Thymus (tissue), 14 donors: ENCODE measurements at places on chromosomes 4 and X.

DNA sequence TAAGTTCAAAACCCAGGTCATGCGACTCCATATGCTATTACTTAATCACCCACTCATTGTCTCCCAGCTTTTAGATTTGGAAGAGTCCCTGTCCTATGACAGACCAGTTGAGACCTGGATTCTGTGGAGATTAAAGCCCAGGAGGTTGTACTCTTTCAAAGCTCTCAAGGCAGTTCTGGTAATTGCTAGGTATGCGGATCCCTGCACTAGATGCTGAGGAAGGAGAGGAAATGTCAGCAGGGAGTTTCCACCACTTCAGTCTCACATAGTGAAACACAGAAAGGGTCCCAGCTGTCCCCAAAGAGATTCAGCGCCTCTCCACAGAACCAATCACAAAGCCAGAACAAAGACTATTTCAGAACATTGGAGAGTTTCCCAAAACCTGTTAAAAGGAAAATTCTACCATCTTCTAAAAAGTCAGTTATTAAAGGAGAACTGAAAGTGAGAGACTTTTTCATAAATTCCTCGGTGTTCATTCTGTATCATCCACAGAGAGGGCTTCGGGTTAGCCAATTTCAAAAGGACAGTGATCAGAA, 53.4 kb downstream of the IRF2 start:
- no peak for DNase-seq
- H3K36me3 ChIP-seq: peaks cover 30% of the 10 kb centered on the region
- peaks cover 20% of the 10 kb centered on the region for H3K4me1 ChIP-seq
- peak overlapping the region; percentile 53 for H3K27ac ChIP-seq

DNA sequence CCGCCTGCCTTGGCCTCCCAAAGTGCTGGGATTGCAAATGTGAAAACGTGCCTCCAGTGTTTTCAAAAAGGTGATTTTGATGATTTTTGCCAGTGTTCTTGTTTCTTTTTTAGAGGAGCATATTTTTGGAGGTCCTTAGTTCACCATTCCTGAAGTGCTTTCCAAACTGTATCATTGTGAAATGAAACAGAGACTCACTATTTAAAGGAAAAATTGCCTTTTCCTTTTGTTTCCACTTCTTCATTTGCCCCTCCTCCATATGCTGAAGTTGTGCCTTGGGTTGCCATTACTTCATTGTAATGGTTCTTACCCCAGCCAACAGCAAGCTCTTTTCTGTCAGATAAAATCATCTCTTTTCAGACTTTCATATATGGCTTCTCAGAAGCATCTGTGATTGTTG, 164.4 kb downstream of the FNIP2 start:
- no peaks in the 10 kb centered on the region for H3K4me1 ChIP-seq
- H3K4me3 ChIP-seq: no peak overlapping the region
- H3K27ac ChIP-seq: no peak overlapping the region
- H3K36me3 ChIP-seq: no peaks in the 10 kb centered on the region

GRCh38 chr4:165828928-165829327, 44.1 kb upstream of the TLL1 start:
- DNase-seq: no peak
- H3K27ac ChIP-seq: no peak overlapping the region
- no peaks in the 10 kb centered on the region for H3K27me3 ChIP-seq
- H3K4me3 ChIP-seq: no peak overlapping the region

- no peaks in the 10 kb centered on the region for H3K36me3 ChIP-seq
- H3K4me3 ChIP-seq: no peak overlapping the region
- H3K4me1 ChIP-seq: no peaks in the 10 kb centered on the region
- no peaks in the 10 kb centered on the region for H3K27me3 ChIP-seq
- no peak for DNase-seq
Measured at GRCh38 chrX:34632384-34632783, 24.7 kb downstream of the TMEM47 start.

DNA sequence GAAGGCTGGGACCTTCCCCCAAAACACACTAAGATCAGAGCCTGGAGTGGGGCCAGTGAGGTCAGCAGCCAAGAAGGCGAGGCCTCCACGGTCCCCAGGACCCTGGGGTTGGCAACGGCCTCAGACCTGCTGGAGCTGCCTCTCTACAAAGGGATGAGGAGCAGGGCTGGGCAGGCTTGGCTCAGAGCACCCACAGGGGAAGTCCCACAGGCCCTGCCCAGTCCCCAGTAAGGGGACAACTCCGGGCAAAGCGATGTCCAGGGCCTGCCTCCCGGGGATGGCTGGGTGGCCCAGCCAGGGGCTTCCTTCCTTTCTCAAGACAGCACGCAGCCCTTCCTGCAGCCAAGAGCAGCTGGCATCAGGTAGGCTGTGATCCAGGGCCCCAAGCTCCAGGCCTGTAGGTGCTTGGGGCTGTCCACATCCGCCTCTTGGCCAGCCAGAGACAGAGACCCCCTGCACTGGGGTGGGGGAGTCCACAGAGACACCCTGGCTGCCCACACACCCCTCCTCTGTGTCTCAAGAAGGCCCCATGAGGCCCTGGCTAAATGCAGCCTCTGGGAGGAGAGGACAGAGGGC, 5.7 kb downstream of the MXD4 start:
- H3K27ac ChIP-seq: no peak overlapping the region
- no peak overlapping the region for H3K4me3 ChIP-seq
- no peaks in the 10 kb centered on the region for H3K27me3 ChIP-seq
- peaks cover 24% of the 10 kb centered on the region for H3K4me1 ChIP-seq

- H3K36me3 ChIP-seq: no peaks in the 10 kb centered on the region
- no peaks in the 10 kb centered on the region for H3K27me3 ChIP-seq
- peak overlapping the region; percentile 100 for H3K27ac ChIP-seq
- H3K4me1 ChIP-seq: peaks cover 3% of the 10 kb centered on the region
Measured at GRCh38 chr4:113760094-113760794, 1.3 kb downstream of the CAMK2D start.

DNA sequence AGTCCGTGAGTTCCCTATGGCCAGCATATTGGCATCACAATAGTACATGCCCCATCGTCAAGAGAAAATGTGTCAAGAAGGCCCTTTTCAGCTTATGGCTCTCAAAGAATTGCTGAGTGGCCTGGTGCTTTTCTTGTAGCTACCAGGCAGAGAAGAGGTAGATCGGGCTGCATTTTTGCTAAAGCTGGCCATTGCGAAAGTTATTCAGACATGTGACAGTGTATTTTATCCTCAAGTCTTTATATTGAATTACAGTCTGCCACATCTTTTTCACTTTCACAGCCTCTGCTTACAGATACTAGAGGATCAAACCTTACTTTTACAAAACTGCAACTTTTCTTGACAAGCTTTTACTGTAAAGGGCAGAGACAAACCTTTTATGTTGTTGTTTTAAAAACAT, 261.5 kb upstream of the IGFBP7 start:
- H3K4me3 ChIP-seq: no peak overlapping the region
- H3K27me3 ChIP-seq: no peaks in the 10 kb centered on the region
- DNase-seq: no peak
- H3K4me1 ChIP-seq: no peaks in the 10 kb centered on the region
- H3K27ac ChIP-seq: no peak overlapping the region

DNA sequence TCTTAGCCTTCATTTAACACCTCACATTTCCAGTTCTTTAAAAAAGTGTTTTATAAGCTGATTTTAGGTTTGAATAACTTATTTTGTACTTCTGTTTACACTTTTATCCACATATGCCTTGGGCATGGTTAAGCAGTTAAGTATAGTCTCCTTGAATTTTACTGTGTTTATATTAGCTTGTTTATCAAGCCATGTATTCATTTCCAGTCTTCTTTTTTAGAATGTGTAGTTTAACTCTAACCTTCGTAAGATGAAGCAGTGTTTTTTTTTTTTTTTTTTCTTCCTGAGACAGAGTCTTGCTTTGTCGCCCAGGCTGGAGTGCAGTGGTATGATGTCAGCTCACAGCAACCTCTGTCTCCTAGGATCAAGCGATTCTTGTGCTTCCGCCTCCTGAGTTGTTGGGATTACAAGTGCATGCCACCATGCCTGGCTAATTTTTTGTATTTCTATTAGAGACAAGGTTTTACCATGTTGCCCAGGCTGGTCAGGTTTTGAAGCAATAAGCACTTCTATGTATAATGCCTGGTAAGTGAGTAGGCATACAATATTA, 42.5 kb downstream of the BMP2K start:
- no peak overlapping the region for H3K4me3 ChIP-seq
- H3K27me3 ChIP-seq: no peaks in the 10 kb centered on the region
- no peaks in the 10 kb centered on the region for H3K36me3 ChIP-seq
- no peak for DNase-seq
- peaks cover 5% of the 10 kb centered on the region for H3K4me1 ChIP-seq

GRCh38 chrX:17397074-17397473, 22.1 kb downstream of the NHS start:
- no peaks in the 10 kb centered on the region for H3K27me3 ChIP-seq
- no peak overlapping the region for H3K27ac ChIP-seq
- no peaks in the 10 kb centered on the region for H3K4me1 ChIP-seq
- H3K36me3 ChIP-seq: no peaks in the 10 kb centered on the region
- DNase-seq: no peak
